ENCODE measurements at places on chromosomes 12 and 14.

- DNase-seq: no peak
Measured at GRCh38 chr12:10033783-10034545, 3.5 kb downstream of the CLEC9A start.

GRCh38 chr14:103862393-103862782 is 15.0 kb upstream of the PPP1R13B start:
- DNase-seq: no peak

- no peak for DNase-seq
Measured at GRCh38 chr12:121874071-121874470, 14.5 kb upstream of the PSMD9 start.

DNA sequence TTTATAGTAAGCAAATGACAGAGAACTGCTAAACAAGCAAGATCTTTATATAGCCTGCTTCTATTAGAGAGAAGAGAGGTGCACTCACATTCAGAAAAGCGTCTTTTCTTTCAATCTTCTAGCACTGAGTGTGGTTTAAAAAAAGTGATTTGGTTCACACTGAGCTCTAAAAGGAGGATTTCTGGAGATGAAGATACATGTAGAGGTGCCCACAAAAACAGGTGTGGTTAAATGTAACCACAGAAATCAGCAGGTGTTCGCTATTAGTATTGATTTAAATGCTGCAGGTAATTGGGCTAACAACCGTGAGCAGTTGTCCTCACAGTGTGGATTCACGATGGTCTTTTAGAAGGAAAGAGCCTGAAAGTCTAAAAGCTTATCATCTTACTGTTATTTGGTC is 10.7 kb downstream of the PKP2 start:
- no peak for DNase-seq

DNA sequence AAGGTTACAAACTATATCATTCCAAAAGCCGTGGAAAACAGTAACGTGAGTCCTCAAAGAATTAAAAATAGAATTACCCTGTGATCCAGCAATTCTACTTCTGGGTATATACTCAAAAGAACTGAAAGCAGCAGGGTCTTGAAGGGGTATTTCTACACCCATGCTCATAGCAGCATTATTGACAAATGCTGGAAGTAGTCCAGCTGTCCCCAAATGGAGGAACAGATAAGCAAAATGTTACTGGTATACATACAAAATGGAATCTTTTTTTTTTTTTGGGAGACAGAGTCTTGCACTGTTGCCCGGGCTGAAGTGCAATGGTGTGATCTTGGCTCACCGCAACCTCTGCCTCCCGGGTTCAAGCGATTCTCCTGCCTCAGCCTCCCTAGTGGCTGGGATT is 32.9 kb downstream of the ADIPOR2 start:
- DNase-seq: no peak

DNA sequence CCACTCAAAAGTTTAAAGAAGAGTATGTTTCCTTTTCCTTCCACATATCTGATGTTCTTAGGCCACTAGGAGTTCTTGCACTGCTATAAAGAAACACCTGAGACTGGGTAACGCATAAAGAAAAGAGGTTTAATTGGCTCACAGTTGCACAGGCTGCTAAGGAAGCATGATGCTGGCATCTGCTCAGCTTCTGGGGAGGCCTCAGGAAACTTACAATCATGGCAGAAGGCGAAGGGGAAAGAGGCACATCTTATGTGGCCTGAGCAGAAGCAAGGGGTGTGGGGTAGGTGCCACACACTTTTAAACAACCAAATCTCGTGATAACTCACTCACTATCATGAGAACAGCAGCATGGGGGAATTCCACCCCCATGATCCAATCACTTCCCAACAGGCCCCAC is 7.7 kb upstream of the CRADD start:
- no peak for DNase-seq

DNA sequence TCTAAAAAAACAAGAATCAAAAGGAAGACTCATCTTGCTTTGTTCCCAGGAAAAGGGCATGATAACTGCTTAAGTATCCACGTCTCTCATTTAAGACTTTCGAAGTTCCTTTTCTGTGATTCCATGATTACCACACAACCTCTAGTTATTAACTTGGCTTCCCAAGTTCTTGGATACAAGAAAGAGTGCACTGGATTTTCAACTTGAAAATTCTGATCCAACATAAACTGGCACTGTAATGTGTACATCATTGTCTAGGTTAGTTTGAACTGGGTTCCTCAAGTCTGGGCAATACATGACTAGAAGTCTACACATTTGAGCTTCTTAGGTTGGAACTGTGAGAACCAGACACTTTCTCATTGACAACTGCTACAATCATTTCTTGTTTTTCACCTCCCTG is 1.6 kb downstream of the KLHL28 start:
- DNase-seq: no peak

DNA sequence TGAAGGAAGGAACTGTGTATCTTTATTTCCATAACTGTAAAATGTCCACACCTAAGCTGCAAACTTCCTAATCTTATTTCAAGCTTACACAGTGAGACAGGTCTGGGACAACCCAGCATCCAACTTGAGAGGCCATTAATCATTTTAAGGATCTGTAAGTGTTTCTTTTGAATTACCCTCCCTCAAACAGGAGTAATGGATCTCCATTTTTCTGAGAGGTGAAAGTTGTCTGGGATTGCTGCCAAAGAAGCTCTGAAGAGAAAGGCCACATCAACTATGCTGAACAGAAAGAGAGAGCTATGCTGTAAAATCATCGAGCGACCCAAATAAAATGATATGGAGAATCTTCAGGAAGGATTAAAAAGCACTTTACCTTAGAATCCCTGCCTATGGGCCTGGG is 131.7 kb upstream of the CPNE8 start:
- DNase-seq: no peak

- DNase-seq: no peak
Measured at GRCh38 chr14:49287004-49287403, 299.2 kb downstream of the RPS29 start.
